Left renal cortex interstitium (tissue), 4 donors: ENCODE measurements at places on chromosomes 3 and 15. TPM values are rescaled to one million over a fixed set of nuclear protein-coding genes. Genes with fewer than 3 reads are reported as not detected.

DNA sequence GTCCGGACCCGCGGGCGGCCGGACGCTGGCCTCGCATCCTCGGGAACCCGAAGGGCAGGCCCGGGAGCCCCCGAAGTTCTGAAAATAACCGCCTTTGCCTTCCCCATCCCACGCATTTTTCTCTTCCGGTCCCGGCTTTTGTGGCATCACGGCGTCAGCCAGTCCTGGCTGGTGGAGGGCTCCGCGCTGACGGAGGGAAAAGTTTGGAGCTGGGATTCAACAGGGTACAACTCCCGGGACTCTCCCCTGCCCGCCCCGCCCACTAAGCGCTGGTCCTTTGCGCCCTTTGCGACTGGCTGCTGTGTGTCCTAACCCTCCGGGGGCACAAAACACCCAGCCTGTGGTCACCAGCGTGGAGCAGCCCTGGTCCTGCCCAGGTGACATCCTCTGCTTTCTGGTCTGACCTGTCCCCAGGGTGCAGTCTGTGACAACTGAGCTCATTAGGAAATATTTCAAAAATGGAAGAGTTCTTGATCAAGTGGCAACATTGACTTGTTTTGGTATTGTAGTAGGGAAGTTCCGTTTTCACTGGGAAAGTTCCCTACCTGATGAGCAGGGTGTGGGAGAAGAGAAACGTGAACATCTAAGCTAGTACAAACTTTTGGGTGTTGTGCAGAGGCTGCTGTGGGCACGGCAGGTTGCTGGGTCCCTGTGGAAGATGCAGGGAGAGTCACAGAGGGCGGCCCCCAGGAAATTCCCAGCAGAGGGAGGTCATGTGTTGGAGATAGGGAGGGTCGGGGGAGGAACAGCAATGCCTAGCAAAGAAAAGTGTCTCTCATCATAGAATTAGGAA is 775 bp downstream of the ARNT2 start:
- no peak for DNase-seq

DNA sequence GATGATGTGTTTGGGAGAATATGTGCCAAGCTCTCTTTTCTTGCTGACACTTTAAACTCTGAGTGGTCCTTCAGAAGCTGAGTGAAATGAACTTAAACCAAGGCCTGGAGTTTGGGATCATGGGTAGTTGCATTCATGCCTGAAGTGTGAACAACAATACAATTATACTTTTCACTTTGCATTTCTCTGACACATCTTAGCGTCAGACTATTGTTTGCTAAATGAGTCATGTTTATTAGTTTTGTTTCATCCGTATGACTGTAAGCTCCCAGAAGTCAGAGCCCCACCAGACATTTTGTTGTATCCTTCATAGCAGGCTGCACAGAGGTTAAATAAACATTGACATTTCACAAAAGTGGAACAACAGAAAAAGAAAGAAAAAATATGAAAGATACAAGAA is 542.6 kb downstream of the TUSC7 start:
- no peak for DNase-seq

GRCh38 chr3:66322436-66322835 is 101.6 kb downstream of the SLC25A26 start:
- no peak for DNase-seq

DNA sequence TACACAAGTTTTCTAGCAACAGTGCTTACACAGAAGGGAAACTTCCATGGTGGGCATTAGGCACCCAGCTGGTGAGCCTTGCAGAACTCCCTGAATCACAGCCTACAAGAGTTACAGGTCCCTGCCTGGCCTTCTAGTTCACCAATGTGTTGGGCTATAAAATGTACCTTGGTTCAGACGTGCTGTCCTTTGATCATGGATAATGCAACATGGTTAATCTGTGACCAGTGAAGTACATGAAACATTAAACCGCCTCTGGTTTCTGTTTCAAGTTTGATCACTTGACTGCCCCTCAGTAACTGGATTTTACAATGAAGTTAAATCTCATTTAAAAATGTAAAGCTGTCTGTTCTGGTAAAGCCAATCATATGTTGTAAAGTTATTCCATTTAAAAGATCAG is 51.8 kb downstream of the FMN1 start:
- no peak for DNase-seq

- DNase-seq: no peak
These were observed 6.8 kb downstream of the SLC35A5 start for GRCh38 chr3:112568642-112569041.

- no peak for DNase-seq
These were observed 220.4 kb upstream of the GADL1 start for GRCh38 chr3:31114929-31115283.

DNA sequence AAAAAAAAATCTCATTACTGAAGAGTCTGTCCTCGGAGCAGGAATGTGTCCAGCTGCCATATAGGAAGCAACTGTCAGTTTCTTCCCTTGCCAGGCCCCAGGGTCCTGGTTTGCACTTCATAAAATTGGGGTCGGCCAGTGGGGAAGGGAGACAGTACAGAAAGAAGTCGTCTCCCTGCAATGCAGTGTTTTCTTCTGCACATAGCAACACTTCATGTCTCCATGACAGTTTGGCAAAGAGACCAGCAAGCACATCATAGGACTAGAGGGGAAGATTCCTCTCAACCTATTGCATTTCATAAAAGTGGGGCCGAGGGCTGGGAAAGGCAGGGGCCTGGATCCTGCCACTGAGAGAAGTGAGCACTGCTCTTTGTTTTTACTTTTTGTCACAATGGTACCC is 138.2 kb upstream of the HACD2 start:
- DNase-seq: no peak

- no peak for DNase-seq
These were observed 135.6 kb downstream of the TJP1 start for GRCh38 chr15:29686445-29687203.

- no peak for DNase-seq
These were observed 2.2 kb downstream of the FAM174B start for GRCh38 chr15:92653366-92653765.

DNA sequence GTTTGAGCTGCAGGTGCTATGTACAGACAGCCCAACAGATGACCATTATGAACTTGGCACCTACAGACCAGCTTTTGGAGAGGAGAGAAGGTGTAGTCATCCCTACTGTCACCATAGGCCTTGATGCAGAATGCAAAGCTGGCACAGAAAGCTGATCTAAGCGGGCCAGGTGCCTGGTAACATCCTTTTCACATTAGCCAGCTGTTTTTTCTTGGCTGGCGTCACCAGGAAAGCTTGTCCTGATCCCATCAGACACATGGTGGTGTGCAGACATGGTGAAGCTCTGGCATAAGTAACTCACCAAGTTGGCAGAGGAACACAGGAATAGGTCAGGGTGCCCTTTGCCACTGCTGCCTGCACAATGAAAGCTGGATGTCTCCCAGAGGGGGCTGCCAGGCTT is 97.2 kb upstream of the MB21D2 start:
- DNase-seq: no peak

GRCh38 chr3:133991637-133992036 is 38.1 kb downstream of the SLCO2A1 start:
- no peak for DNase-seq

- no peak for DNase-seq
These were observed 308.4 kb downstream of the SQOR start for GRCh38 chr15:45943240-45943639.

- no peak for DNase-seq
These were observed 50.6 kb upstream of the TBC1D23 start for GRCh38 chr3:100209948-100210771.

DNA sequence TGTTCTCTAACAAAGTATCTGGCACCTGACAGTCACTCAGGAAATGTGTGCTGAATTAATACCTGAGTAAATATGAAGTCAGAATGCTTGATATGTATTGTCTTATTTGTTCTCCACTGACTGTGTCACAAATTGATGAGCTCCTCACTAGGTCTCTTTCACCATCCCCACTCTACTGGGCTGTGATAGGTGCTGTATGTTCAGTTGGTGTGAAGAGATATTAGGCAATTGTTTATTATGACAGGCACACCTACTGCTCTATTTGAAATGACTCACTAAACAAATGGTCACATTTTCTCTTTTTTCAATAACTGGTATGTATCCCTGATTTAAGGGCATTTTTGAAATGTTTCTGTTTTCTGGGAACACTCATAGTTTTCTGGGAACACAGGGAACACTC is 25.2 kb upstream of the CCDC39 start:
- DNase-seq: no peak

- peak; percentile 98 for DNase-seq
These were observed 33.4 kb downstream of the FSTL1 start for GRCh38 chr3:120417272-120417911.

GRCh38 chr3:31406896-31407295 is 125.8 kb upstream of the STT3B start:
- DNase-seq: no peak

GRCh38 chr3:14388201-14388600 is 14.2 kb upstream of the SLC6A6 start:
- DNase-seq: no peak

GRCh38 chr3:123489400-123490004 is 40.6 kb upstream of the ADCY5 start:
- DNase-seq: no peak

- no peak for DNase-seq
These were observed 77.6 kb downstream of the GALK2 start for GRCh38 chr15:49247556-49248110.

- no peak for DNase-seq
These were observed 39.3 kb downstream of the ATP1B3 start for GRCh38 chr3:141915766-141916165.

DNA sequence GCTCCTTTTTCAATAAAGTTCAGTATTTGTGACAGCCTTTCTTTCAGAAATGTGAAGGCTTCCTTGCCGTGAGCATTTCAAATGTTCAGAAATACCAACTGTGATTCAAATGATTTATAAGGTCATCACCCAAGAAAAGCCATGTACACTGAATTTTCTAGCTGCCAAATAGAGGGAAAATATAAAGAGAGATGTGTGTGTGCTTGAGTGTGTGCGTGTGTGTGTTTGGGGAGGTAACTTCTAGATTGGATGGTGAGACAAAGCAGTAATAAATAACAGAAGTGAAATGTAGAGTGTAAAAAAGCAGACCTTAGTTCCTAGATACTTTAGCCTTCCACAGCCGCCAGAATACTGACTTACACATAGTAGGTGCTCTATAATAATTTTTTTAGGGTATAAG is 577.4 kb downstream of the TBL1XR1 start:
- DNase-seq: no peak

GRCh38 chr15:97014001-97014400 is 683.5 kb downstream of the NR2F2 start:
- DNase-seq: no peak

- DNase-seq: no peak
These were observed 866.1 kb downstream of the NSUN3 start for GRCh38 chr3:94928921-94929320.

GRCh38 chr3:133591271-133591742 is 17.8 kb downstream of the CDV3 start:
- no peak for DNase-seq

DNA sequence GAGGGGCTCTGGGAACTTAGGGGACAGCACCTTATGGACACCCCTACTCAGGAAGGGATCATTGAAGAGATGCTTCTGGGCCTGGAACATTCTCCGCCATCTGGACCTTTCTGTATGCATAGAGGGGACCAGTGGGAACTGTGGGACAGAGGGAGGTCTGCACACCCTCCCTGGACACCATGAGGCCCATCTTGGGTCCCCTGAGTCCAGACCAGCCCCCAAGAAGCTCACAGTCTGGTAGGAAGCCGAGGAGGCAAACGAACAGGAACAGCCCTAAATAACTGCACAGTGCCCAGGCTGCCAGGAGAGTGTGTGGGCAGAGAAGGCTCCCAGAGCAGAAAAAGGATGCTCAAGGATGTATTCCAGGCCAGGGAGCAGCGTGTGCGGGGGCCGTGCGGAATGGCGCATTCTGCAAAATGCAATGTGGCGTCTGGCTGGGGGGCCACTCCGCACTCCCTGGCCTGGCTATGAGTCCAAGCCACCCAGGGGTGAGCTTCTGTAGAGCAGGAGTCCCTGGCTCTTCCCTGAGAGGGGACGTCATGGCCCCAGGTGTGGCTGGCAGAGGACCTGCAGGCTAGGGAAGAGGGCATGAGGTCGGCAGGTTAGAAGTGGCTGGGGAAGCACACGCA is 24.5 kb upstream of the KLF13 start:
- DNase-seq: no peak

- no peak for DNase-seq
These were observed 8.5 kb downstream of the RAB11A start for GRCh38 chr15:65877749-65878148.

GRCh38 chr3:72960812-72961518 is 35.6 kb upstream of the PPP4R2 start:
- no peak for DNase-seq

DNA sequence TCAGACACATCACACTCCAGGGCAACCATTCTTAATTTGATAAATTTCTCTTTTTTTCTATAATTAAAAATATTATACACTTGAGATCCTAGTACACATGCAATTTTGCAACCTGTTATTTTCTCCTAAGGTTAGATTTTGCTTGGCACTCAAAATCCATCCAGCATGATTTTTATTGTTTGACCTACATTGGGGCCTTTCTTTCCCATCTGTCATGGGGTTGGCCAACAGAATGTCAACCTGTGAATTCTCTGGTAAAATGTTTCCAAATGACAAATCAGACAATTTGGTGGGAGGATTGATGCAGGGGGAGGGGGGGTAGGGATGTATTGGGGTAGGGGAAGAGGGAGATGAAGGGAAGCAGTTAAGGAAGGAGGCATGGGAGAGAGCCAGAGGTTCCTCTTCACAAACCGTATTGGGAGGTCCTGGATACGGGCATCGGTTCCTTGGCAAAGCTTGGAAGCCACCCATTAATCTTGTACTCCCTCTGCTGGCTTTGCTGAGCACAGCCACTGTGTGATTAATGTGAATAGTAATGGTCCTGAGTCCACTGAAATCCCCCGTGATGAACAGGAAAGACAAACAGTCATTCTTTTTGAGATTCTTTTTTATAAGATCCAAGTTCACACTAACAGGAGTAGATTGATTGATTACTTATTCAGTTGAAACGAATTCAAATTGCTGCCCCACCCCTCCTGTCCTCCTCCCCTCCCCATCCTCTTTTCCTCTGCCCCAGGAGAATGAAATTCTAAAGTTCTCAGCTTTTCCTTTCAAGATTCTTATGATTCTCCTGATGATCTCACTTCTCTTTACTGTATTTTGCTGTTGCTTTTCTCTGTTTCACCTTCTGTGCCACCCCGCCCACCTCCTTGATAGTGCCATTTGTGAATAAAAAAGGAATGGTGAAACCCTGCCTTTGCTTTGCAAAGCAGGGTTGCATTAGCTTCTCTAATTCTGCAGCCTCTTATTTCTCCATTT is 82.2 kb upstream of the SLC25A26 start:
- DNase-seq: no peak

- DNase-seq: no peak
These were observed 5.6 kb upstream of the TP63 start for GRCh38 chr3:189625572-189625971.

Gene VEPH1
- polyA plus RNA-seq: 60.4 TPM

Gene SLC4A7
- 34.7 TPM for polyA plus RNA-seq

Gene ZNF280D
- polyA plus RNA-seq: 41.1 TPM

Gene LRRC31
- polyA plus RNA-seq: 0.16 TPM

Gene CCDC54
- 0.36 TPM for polyA plus RNA-seq

Gene HDC
- polyA plus RNA-seq: 0.33 TPM

Gene REC114
- not detected for polyA plus RNA-seq

Gene ZKSCAN7
- 13.7 TPM for polyA plus RNA-seq

Gene TMIE
- polyA plus RNA-seq: 0.73 TPM
